MCF 10A (cell line): ENCODE measurements at places on chromosomes 16 and 17. TPM values are rescaled to one million over a fixed set of nuclear protein-coding genes. Genes with fewer than 3 reads are reported as not detected.

DNA sequence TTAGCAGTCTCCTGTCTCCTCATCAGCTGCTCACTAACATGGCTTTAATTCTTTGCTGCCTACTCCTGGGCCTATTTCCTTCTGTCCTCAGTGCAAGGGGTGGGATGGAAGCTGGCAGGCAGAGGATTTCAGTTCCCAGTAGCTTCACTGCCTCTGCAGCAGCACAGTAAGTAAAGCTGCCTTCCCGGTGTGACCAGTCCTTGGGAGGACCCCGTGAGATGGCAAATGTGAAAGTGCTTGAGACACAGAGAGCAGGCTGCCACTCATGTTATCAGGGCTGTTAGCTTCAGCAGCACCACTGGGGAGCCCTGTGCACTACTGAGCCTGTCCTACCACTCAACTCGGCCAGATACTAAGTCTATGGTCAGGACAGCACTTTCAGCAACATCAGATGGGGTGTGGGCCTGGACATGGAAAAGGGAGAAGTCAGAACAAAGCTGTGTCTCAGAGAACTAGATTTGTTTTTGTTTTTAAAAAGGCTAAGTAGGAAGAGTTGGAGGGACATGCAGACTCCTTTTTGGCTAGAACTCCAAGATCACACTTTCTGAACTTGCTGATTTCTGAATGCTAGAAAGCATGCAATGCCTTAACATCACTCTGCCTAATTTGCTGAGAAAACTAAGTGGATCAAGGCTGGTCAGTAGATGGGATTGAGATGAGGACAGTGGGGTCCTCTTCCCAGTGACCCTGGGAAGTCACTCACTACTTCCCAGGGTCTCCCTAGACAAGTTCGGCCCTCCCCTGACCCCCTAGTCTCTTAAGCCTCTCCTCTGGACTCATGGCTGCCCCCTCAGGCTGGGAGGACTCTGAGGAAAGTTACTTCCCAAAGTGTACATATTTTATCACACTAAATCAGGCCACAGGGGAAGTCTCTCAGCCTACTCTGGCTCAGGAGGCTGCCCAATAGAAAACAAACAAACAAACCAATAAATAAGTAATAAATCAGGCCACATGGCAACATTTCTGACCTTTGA is 1.1 kb downstream of the ACSF2 start:
- peaks cover 18% of the 10 kb centered on the region for H3K36me3 ChIP-seq
- H3K27me3 ChIP-seq: no peaks in the 10 kb centered on the region
- H3K4me1 ChIP-seq: peaks cover 15% of the 10 kb centered on the region
- H3K27ac ChIP-seq: peak overlapping the region; percentile 93
- H3K4me3 ChIP-seq: peak overlapping the region; percentile 71

The KRTAP4-1 gene
- not detected in 2 replicates for total RNA-seq

The ACE gene
- total RNA-seq: 0.30 and 0.39 TPM in 2 replicates

GRCh38 chr17:51029568-51030463 is 90.9 kb downstream of the SPAG9 start:
- H3K27me3 ChIP-seq: no peaks in the 10 kb centered on the region
- peak overlapping the region; percentile 79 for H3K27ac ChIP-seq
- no peak for DNase-seq

The KRT27 gene
- total RNA-seq: not detected in 2 replicates

The SLC52A1 gene
- total RNA-seq: not detected in 2 replicates

The GCGR gene
- total RNA-seq: not detected in 2 replicates

The CCR7 gene
- total RNA-seq: not detected in 2 replicates

DNA sequence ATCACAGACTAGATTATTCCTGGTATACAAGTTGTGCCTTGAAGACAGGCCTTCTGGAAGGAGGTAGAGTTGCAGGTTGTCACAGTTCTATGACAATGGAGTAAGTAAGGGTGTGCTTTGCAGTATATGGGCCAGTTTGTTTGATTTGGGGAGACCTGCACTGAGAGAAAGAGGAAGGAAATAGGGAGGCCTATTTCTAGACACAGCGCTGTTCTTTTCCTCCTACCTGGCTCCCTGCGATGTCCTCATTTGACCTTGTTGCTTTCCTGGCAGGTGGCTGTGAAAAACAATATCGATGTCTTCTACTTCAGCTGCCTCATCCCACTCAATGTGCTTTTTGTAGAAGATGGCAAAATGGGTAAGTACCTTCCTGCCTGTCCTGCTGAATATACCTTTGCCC is 22.5 kb upstream of the RASL10B start:
- H3K4me3 ChIP-seq: no peak overlapping the region
- H3K27me3 ChIP-seq: no peaks in the 10 kb centered on the region
- no peak for DNase-seq
- no peak overlapping the region for H3K27ac ChIP-seq

DNA sequence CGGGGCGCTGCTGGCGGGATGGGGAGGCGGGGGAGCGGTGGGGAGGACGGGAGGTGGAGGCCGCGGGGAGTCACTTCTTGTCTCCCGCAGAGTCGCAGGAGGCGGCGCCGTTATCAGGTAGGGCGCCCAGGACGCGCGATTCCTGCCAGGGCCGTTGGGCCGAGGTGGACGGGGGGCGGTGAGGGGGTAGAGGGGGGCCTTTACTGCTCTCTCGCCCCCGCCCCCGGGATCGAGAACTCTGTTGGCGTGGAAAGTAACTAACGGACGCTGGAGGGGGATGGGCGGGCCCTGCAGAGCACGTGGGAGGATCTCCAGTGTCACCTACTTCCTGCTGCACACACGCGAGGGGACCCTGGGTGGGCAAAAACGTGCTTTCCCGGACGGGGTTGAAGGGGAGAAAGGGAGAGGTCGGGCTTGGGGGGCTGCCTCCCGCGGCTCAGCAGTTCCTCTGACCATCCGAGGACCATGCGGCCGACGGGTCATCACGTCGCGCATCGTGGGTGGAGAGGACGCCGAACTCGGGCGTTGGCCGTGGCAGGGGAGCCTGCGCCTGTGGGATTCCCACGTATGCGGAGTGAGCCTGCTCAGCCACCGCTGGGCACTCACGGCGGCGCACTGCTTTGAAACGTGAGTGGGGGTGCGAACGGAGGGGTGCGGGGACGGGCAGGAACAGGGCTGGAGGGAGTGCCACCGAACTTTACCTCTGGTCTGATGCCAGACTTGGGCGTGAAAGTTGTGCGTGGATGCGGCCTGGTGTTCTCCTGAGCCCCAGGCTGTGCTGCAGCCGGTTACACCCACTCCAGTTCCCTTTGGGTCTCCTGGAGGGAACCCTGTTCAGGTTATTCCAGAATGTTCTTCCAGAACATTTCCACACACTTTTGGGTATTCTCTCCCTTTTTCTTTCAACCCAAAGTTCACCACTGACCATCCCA is 569 bp downstream of the PRSS21 start:
- H3K4me1 ChIP-seq: no peaks in the 10 kb centered on the region
- peak overlapping the region; percentile 64 for H3K4me3 ChIP-seq
- H3K36me3 ChIP-seq: peaks cover 5% of the 10 kb centered on the region
- no peaks in the 10 kb centered on the region for H3K27me3 ChIP-seq
- no peak for DNase-seq

The GPR142 gene
- not detected in 2 replicates for total RNA-seq

The NUBP2 gene
- 71.3 and 73.9 TPM in 2 replicates for total RNA-seq

GRCh38 chr16:87252269-87252970 is 64.8 kb downstream of the C16orf95 start:
- H3K4me3 ChIP-seq: no peak overlapping the region
- H3K27me3 ChIP-seq: peaks cover 31% of the 10 kb centered on the region
- DNase-seq: no peak
- H3K4me1 ChIP-seq: no peaks in the 10 kb centered on the region

DNA sequence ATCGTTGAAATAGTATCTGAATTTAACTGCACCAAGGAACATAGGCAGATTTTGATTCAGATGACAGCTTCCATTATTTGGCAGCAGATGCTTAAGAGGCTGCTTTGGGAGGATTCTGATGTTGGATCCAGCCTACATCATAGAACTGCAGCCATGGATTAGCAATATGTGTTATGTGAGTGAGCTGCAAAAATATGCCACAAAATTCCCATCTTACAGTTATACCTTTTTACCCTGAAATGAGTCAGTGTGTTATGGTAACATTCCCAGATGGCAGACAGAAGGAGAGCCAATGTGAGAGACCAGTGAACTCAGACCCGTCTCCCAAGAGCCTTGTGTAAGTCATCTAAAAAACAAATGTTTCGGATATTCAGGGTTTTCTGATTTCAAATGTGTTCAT is 206.1 kb downstream of the CDH13 start:
- DNase-seq: peak; percentile 7
- no peak overlapping the region for H3K4me3 ChIP-seq
- H3K36me3 ChIP-seq: no peaks in the 10 kb centered on the region
- H3K27me3 ChIP-seq: no peaks in the 10 kb centered on the region

DNA sequence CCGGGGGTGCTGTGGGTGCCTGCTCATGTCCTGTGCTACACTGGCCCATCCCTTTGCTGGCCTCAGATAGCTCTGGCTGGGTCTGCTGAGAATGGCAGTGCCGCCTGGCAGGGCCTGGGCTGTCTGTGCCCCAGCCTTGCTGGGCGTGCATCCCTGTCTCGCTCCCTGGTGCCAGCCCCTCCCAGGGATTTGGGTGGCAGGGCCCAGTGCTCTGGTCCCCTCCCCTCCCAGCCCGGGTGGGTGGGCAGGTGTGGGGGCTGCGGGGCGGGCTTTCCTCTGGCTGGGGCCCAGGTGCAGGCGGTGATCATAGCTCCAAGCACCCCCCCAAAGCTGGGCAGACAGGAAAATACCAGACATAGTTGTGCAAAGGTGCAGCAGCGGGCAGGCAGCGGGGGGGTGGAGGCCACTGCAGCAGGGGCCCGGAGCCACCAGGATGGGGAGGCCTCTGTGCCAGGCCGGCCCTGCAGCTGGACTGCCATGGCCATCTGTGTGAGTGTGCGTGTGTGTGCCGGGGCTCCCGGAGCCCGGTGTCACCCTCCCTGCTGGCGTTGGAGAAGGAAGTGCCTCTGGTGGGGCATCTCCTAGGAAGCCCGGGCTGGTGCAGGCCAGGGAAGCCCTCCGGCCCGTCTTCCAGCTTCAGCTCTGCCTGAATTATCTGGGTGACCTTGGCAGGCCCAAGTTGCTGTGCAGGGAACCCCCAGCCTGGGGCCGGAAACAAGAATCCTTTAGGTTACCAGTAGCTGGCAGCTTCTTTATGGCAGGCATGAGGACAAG is 7.4 kb downstream of the GLIS2 start:
- DNase-seq: no peak
- H3K36me3 ChIP-seq: no peaks in the 10 kb centered on the region
- H3K27me3 ChIP-seq: no peaks in the 10 kb centered on the region
- no peak overlapping the region for H3K4me3 ChIP-seq
- no peak overlapping the region for H3K27ac ChIP-seq

DNA sequence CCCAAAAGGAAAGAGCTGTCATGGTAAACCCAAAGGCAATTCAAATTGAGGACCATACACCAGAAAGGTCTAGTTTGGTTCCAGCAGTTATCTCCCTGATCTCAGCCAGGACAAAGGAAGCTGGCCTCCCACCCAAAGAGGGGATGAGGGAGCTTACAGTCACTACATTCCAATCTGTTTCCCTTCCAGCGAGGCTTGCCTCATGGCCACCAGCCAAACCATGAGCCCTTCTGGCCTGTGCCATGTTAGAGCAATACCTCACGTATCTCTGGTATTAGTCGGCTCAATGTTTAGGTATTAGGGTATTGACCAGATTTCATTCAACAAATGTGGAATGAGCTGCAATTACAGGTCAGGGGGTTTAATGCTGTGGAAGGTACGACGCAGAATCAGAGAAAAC is 8.4 kb downstream of the NDUFAB1 start:
- H3K4me1 ChIP-seq: peaks cover 14% of the 10 kb centered on the region
- peaks cover 95% of the 10 kb centered on the region for H3K36me3 ChIP-seq
- no peak overlapping the region for H3K4me3 ChIP-seq

The ZNF19 gene
- 4.1 and 4.6 TPM in 2 replicates for total RNA-seq

The NXPH3 gene
- not detected in 2 replicates for total RNA-seq

GRCh38 chr17:74199306-74200092 is 4.0 kb upstream of the RPL38 start:
- H3K27me3 ChIP-seq: peaks cover 59% of the 10 kb centered on the region
- no peak overlapping the region for H3K27ac ChIP-seq
- H3K4me3 ChIP-seq: no peak overlapping the region
- peaks cover 21% of the 10 kb centered on the region for H3K36me3 ChIP-seq
- H3K4me1 ChIP-seq: peaks cover 6% of the 10 kb centered on the region

GRCh38 chr17:74582633-74583032 is 9.4 kb downstream of the CD300LD start:
- H3K4me3 ChIP-seq: no peak overlapping the region
- peaks cover 10% of the 10 kb centered on the region for H3K4me1 ChIP-seq
- peaks cover 3% of the 10 kb centered on the region for H3K36me3 ChIP-seq
- DNase-seq: no peak
- H3K27ac ChIP-seq: no peak overlapping the region

DNA sequence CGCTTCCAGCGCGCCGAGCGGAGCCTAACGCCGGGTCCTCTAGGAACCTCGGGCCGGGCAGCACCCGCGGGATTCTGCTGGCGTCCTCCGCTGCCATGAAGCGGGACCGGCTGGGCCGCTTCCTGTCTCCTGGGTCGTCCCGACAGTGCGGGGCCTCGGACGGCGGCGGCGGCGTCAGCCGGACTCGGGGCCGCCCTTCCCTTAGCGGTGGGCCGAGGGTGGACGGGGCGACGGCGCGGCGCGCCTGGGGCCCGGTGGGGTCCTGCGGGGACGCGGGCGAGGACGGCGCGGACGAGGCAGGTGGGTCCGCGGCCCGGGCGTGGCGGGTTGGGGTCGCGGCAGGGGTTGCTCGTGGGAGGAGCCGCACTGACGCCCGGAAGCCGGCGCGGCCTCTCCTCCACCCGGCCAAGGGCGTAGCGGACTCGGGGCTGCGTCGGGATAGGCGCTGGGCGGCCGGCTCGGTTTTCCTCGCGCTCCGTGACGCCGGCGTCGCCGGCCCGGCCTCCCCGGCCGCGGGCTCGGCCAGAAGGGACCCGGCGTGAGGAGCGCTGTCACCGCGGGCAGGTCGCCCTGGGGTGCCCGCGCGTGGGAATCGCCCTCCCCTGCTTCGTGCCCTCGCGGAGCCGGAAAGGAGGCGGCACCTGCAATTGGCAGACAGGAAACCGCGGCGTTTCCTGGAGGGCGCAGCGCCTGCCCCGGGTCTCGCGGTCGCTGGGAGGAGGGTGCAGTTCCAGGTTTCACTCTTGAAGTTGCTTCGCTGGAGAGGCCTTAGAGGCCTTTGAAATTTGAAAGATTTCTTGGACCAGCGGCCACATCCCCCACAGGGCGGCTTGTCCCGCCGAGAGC is 432 bp downstream of the ZNF276 start:
- peaks cover 25% of the 10 kb centered on the region for H3K4me1 ChIP-seq
- no peaks in the 10 kb centered on the region for H3K27me3 ChIP-seq
- DNase-seq: peak; percentile 57
- H3K4me3 ChIP-seq: peak overlapping the region; percentile 82
- H3K27ac ChIP-seq: peak overlapping the region; percentile 60
- H3K36me3 ChIP-seq: peaks cover 72% of the 10 kb centered on the region
